ENCODE measurements at places on chromosomes 5 and 9. TPM values are rescaled to one million over a fixed set of nuclear protein-coding genes. Genes with fewer than 3 reads are reported as not detected.

DNA sequence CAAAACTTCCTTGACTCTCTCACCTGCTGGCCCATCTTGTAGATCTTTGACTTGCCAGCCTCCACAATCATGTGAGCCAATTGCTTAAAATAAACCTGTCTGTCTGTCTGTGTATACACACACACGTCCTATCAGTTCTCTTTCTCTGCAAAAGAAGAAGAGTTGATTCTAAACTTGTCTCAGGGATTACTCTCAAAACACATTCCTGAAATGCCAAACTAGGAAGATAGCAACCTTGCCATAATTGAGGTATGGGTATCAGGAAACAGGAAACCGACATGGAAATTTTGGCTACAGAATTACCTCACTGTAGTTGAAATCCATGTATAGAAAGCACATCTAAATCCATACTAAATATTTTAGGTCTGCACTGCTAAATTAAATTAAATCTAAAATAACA lies 483.4 kb downstream of the PLK2 start:
- DNase-seq: no peak

GRCh38 chr5:45796959-45797553 lies 100.9 kb upstream of the HCN1 start:
- DNase-seq: no peak

GRCh38 chr9:76114144-76114543 lies 223.7 kb downstream of the PCSK5 start:
- no peak for DNase-seq

DNA sequence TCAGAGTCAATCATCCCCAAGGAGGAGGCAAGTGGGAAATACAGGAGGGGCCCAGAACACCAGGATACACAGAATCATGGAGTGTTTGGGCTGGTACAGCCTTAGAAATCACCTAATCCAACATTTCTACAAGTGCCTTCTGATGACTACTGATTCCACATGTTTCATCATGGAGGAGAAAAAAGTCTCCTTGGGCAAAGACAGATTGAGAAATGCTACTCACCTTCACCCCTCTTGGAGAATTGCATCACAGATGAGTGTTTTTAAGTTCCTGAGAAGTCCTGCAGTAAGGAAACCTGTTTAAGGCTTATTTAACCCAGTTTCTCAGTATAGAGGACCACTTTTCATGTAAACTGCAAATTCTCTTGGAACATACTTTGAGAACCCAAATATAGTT lies 2.2 kb upstream of the SLIT3 start:
- DNase-seq: no peak

The PKD2L2 gene
- not detected for total RNA-seq

The OLFML2A gene
- 6.2 TPM for total RNA-seq

The IFNA21 gene
- total RNA-seq: not detected
